Cardiac septum (tissue), 1 donor: ENCODE measurements at places on chromosomes 11 and 22.

DNA sequence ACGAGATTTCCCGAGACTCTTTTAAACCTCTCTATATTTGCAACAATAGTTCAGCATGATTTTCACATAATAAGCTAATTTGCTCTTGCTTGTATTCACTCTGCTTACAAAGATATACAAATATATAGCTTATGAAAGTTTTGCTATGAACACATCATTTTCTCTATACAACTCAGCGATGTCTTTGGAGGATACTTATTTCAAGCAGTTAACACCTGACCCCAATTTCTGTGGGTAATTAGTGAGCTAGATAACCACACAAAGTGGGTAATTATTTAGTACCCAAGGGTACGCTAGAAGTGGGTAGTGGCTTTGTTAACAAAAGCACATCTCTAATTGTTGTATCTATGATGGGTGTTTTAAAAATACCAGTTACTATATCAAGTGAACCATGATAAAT, 12.3 kb downstream of the BLID start:
- no peak for DNase-seq

DNA sequence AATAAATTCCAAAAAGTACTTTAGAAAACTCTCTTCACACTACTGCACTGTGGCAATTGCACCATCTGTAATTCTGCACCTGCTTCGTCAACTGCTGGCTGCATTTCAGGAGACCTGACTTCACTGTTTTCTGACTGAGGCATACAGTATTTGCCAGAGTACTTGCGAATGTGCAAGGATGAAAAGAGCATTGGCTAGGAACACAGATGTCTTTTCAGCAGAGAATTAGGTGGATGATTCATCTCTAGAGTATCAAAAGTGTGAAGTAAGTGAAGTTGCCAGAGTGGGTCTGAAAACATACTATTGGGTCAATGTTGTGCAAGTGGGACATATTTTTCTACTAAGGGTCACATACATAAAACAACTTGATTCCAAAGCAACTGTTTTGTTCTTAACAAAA, 427.5 kb upstream of the CCDC90B start:
- no peak for DNase-seq

DNA sequence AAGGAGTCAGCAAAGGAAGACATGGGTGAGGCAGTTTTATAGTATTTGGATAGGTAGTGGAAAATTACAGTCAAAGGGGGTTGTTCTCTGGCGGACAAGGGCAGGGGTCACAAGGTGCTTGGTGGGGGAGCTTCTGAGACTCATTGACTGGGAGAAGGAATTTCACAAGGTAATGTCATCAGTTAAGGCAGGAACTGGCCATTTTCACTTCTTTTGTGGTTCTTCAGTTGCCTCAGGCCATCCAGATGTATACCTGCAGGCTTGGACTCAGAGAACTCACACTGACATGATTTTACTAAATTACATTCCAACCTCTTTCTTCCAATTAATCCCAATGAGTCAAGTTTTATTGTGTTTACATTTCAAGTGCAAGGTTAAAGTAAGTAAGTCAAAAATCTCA, 240.5 kb upstream of the API5 start:
- DNase-seq = no peak

DNA sequence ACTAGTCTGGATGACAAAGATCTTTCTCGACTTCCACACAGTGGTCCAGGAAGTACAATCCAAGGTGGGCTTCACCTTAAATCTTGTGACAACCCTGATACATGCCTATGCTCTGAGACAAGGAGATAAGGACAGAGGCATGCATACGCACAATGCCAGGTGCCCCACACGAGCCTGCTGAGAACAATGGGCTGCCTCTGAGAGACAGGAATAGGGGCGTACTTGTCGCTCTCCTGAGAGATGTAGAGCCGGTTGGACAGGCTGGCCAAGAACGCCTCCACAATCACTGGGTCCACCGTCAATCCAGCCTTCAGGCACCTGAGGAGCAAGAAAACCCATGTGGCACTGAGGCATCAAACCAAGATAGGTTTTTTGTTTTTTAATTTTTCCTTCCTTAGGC, 25.5 kb downstream of the SERPIND1 start:
- DNase-seq = no peak

DNA sequence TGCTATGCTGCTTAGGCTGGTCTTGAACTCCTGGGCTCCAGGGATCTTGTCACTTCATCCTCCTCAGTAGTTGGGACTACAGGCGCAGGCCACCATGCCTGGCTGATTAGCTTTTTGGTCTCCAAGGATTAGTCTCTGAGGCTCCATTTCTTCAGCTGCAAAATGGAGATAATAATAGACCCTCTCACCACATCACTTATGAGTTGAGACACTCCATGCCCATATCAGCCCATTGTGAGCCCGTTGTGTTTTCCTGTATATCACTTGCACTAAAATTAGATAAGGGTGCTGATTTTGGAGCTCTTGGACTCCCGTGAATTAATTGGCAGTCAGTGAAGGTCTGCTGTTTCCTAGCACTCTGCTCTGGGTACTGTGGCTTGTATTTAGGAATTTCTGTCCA, 36.0 kb downstream of the DEPDC5 start:
- DNase-seq = no peak

GRCh38 chr11:121930004-121930965, 185.7 kb downstream of the BLID start:
- DNase-seq = no peak

DNA sequence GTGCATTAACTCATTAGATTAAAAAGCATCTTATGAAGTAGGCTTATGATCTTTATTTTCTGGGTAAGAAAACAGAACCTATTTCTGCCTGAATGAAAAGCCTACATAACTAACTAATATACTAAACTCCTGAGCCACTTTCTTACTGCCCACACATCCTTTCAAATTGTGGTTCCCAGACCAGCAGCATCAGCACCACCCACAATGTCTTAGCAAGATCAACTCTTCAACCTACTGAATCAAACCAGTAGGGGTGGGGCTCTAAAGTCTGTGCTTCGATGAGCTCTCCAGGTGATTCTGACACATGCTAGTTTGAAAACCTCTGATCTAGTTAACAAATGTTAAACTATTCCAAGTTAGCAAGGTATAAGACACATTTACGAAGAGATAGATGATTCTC, 462.4 kb downstream of the DLG2 start:
- no peak for DNase-seq

- DNase-seq = no peak
Observed at GRCh38 chr11:3686751-3687150, 15.6 kb upstream of the CHRNA10 start.

GRCh38 chr11:2129699-2130366, 9.4 kb downstream of the IGF2 start:
- DNase-seq = no peak

DNA sequence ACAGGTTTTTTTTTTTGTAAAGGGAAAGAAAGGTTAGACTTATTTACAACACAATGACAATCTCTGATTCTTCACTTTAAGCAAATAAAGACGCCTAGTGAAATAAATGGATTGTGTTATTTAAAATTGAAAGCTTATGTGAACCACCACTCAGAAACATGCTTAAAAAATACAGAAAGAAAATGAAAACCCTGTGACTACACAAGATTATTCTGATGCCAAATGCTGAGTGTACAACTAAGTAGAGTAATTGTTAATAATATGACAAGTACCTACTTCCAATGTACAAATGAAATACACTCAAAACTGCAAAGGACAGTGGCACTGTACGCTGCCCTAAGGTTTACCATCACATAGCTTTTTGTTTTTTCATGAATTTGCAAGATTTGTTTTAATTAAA, 1.0 kb downstream of the BLID start:
- DNase-seq = no peak

- DNase-seq = no peak
Observed at GRCh38 chr22:25654676-25655075, 87.3 kb upstream of the MYO18B start.

DNA sequence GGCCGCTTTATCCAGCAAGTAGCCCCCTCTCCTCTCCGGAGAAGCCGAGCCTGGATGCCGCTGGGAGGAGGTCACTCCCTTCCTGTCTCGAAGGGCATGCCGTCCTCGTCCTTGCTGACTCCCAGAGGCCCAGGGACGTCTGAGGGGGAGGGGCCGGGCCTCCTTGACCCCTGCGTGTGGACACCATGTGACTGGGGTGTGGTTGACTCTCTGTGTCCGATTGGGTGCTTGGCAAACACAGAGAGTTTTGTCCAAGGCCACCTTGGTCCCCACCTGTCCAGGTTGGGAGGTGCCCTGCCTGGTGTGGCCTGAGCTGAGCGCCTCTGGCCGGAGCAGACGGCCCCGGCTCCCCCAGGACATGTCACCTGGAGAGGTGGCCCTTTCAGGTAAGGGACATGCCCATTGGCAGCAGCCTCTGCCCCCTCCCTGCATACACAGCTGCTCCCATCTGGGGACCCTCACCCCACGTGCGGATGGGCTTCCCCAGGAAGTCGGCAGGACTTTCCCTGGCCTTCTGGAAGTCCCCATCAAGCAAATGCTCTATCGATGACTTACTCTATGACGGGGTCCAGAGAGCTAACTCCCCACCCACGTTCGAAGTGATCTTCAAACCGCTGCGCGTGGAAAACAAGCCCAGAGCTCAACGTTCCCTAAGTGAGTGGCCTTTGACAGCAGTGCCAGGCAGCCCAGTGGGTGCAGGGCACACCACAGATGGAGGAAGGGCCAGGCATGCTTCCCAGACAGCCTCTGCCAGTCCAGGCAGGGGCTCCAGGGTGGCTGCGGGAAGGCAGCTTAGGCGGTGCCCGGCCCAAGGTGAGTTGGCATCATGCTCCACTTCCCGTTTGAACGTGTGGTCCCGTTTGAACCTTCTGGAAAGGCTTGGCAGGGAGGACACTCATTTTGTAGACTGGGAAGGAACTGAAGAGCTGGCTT, at the start of gene SMIM38:
Gene SMIM38, plus strand, starts transcription at position 634 of the 933 bp plus-strand sequence. CDS start 1,912 bp downstream, outside the sequence.
- no peak for DNase-seq

- DNase-seq = no peak
Observed at GRCh38 chr11:70367071-70367470, 31.3 kb upstream of the CTTN start.

DNA sequence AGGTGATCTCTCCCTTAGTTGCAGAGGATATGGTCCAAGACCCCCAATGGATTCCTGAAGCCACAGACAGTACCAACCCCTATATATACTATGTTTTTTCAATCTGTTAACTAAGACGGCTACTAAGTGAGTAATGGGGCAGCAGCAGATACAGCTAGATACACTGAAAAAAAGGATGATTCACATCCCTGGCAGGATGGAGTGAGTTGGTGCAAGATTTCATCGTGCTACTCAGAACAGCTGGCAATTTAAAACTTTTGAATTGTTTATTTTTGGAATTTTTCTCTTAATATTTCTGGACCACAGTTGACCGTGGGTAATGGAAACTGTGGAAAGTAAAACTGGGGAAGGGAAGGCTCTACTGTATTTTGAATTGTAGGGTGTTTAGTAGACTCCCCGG, 17.0 kb upstream of the TMEM218 start:
- DNase-seq = no peak

DNA sequence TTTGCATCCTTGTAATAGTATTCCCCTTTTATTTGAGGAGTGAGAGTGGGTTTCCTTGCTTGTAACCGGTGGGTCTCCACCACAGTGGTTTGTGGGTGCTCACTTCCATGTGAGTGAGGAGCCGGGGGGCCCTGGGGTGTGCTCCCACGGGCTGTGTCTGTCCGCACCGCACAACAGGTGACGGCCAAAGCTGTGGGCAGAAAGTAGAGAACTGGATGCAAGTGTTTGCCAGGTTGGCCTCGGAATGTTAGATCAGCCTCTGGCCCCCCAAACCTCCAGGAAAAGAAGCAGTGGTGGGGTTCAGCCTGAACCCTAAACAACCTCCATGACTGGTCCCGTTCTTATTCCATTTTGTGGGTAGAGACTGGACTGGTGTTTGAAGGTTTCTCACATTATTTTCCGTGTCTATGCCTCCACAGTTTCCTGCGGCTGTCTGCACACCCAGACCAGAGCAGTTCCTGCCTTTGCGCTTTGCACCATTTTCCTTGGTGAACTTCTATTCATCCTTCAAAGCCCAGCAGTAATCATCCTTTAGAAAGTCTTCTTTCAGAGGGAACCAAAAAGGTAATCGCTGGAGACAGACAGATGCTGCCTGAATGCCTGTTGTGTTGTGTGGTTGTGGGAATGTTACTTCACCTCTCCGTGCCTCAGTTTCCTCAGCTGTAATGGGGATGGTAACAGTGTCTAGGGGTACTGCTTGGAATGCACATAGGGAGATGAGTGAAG, 77.2 kb downstream of the MYEOV start:
- DNase-seq = peak; percentile 41

- DNase-seq = no peak
Observed at GRCh38 chr11:88594274-88594950, 256.9 kb upstream of the CTSC start.

GRCh38 chr22:46021577-46021976, 44.6 kb upstream of the WNT7B start:
- DNase-seq = no peak

GRCh38 chr11:1771273-1771672, 7.5 kb upstream of the CTSD start:
- peak; percentile 65 for DNase-seq

- DNase-seq = no peak
Observed at GRCh38 chr11:3810951-3811350, 2.6 kb downstream of the PGAP2 start.

GRCh38 chr22:23778577-23778900, 5.9 kb downstream of the MMP11 start:
- no peak for DNase-seq

DNA sequence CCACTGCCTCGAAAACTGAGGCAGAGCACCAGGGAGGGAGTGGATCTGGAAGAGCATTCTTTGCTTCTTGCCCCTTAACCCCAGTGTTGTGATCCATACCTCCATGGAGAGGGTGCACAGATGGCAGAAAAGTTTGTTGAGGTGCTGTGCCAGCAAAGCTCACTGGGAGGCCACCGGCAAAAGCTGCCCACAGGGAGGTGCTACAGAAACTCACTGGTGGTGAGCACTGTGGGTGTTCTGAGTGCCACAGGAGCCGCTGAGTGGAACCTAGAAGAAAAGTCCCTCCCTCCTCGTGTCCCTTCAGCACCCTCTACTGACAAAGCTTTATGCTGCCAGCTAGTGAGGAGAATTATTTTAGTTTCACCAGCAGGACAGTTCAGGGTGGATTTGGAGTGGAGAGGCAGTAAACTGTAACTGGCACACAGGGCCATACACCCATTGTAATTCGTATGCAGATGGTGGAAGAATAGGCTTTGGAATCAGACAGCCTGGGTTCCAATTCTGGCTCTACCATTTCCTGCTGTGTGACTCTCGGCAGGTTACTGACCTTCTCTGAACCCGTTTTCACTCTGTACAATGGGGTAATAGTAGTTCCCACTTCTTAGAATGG, 84.6 kb downstream of the SWAP70 start:
- DNase-seq = no peak

GRCh38 chr11:46300270-46300669, 22.8 kb downstream of the CREB3L1 start:
- no peak for DNase-seq

DNA sequence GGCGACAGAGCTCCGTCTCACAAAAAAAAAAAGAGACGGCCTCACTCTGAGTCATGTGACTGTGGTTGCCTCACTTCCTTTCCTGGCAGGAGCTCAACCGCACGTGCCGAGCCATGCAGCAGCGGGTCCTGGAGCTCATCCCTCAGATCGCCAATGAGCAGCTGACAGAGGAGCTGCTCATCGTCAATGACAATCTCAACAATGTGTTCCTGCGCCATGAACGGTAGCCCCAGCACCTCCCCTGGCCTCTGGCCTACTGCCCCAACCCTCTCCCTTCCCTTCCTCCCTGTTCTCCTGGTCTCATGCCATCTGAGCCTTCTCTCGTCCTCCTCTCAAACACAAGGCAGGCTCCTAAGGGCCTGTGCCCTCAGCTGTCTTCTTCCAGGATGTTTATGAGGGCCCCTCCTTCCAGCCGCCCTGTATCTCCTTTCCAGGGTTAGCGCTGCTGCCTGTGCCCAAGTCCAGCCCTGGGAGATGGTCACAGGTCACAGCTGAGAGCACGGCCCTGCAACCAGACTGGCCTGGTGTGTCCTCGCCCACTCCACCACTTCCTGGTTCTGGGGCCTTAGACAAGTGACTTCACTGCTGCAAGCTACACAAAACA, 30.7 kb downstream of the TOM1 start:
- DNase-seq = peak; percentile 93
